Stimulated activated CD4-positive, alpha-beta T cell treated with anti-CD3 and anti-CD28 coated beads, TNF-alpha, amount 100 ng/mL, for 1 hour (primary cell): ENCODE measurements at places on chromosomes 16 and 17.

- no peak for DNase-seq
Measured at GRCh38 chr16:787321-787966, 737 bp downstream of the RPUSD1 start.

DNA sequence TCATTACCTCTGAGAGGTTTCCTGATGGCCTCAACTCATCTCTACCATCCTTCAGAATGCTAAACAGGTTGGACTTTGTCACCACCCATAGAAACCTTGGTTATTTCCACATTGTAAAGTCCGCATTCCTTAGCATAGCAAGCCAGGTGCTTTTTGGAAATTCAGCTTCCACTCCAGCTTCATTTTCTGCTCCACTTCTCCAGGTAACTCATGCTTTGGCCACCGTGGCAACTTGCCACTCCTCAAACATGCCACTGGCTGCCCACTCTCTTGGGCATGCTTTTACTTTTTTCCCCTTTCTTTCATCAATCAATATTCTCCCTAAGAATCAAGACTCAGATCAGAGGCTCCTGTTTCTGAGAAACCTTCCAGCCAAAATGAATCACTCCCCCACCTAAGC is 203.3 kb downstream of the CA10 start:
- DNase-seq = no peak

DNA sequence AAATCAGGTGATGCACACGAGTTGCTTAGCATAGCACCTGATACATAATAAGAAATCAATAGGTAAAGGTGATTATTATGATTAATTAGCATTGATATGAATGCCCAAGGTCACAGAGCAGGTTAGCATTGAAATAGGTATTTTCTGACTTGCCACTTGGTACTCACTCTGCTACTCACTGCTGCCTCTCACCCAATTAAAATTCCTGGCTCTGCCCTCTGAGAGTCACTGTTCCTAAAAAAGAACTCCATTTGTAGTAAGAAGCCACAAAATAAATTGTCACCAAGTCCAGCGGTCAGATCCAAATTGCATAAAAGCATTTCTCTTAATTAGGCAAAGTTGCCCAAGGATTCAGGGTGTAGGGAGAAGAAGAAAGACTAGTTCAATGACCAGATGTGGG is 8.9 kb upstream of the GRIN2A start:
- DNase-seq = no peak

GRCh38 chr16:85234310-85235204 is 122.3 kb upstream of the CIBAR2 start:
- DNase-seq = no peak

DNA sequence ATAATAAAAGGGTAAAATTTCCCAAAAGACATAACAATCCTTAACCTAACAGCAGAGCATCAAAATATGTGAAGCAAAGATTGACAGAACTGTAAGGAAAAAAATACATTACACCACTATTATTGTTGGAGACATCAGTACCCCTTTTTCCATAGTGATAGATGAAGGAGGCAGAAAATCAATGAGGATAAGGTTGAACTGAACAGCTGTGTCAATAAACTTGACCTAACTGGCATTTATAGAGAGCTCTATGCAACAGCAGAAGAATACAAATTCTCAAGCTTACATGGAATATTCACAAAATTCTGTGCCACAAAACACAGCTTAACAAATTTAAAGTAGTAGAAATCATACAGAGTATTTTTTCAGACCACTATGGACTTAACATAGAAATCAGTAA is 195.0 kb upstream of the ELAC2 start:
- no peak for DNase-seq

DNA sequence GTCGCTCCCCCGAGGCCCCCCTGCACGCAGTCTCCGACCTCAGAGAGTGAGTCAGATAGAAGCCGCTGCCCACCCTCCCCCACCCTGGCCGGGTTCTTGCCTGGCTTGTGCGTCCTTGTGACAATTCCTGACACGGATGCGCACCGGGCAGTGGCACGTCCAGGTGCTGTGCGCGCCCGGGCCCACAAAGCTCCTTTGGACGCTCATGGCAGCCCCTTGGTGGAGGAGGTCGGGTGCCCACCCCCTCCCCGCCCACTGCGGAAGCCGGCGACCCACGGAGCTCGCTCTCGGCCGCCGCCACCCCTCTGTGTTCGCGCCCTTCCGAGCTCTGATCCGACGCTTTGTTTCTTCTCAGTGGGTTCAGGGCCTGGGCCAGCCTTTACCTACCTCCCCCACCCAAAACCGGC is 662 bp upstream of the TUBB3 start:
- no peak for DNase-seq

DNA sequence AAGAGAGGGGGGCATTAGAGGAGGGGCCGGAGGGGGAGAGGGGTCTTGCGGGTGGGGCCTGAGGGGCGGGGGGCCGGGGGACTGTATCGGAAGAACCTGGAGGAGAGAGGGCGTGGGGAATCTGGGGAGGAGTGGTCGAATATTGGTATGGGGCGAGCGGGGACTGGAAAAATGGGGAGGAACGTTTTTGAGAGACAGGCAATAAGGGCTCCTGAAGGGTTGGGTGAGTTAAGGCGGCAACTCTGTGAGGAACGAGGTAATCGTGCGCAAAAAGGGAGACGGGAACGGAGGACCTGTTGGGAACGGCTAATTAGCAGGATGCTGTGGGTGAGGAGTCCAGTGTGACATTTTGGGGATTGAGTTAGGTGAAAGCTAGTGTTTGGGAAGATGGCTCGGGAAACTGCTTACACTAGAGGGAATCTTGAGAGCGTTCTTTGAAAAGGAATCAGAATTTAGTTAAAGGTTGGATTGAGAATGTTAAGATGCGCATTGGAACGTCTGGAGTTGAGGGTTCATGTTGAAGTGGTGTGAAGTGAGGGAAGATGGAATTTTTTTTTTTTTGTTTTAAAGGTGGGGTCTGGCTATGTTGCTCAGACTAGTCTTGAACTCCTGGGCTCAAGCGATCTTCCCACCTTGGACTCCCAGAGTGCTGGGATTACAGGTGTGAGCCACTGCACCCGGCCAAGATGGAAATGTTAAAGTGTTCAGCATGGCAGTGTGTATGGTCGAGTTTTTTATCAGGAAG is 662 bp downstream of the WIPF2 start:
- no peak for DNase-seq

GRCh38 chr17:64718058-64718457 is 56.0 kb upstream of the SMURF2 start:
- no peak for DNase-seq

GRCh38 chr17:82435103-82435502 is 15.4 kb downstream of the CYBC1 start:
- no peak for DNase-seq

DNA sequence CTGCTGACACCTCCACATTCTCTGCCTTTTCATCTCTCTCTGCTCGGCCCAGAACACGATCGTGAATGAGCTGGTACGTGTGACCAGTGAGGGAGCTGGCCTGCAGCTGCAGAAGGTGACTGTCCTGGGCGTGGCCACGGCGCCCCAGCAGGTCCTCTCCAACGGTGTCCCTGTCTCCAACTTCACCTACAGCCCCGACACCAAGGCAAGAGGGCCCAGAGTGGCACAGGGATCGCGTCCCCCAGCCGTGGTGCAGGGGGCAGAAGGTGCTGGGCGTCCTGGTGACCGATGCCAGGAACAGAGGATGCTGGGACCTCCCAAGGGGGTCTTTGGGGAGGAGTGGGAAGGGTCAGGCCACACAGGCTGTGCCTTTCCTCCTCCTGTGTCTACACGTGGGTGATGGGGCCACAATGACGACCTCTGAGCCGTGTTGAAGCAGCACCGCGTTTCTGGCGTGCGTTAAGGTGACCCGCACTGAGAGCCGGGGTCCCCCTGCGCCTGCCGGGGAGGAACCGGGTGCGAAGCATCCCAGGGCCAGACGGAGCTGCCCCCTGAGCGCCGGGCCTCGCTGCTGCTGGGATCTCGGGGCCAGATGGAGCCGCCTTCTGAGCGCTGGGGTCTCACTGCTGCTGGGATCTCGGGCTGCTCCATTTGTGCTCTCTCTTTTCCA is 17.4 kb downstream of the GAA start:
- no peak for DNase-seq

DNA sequence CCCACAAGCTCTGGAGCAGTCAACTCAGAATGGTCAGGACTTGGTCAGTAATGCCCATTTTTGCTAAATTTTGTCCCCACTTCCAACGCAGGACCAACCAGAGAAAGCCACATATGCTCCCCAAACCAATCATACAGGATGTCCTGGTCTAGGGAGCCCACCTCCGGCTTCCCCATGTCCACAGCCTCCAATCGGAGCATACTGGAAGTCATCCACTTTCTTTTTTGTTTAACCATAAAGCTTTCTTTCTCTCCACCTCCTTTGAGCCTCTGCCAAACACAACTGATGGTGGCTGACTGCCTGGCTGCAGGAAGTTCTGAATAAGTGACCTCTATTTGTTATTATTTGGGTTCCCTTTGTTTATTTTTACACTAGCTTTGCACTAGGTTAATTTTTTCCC is 549.1 kb downstream of the WWOX start:
- no peak for DNase-seq
